ENCODE measurements at places on chromosomes 2 and 18.

- DNase-seq, result no peak
Measured at GRCh38 chr2:9799011-9799596, 44.2 kb upstream of the TAF1B start.

DNA sequence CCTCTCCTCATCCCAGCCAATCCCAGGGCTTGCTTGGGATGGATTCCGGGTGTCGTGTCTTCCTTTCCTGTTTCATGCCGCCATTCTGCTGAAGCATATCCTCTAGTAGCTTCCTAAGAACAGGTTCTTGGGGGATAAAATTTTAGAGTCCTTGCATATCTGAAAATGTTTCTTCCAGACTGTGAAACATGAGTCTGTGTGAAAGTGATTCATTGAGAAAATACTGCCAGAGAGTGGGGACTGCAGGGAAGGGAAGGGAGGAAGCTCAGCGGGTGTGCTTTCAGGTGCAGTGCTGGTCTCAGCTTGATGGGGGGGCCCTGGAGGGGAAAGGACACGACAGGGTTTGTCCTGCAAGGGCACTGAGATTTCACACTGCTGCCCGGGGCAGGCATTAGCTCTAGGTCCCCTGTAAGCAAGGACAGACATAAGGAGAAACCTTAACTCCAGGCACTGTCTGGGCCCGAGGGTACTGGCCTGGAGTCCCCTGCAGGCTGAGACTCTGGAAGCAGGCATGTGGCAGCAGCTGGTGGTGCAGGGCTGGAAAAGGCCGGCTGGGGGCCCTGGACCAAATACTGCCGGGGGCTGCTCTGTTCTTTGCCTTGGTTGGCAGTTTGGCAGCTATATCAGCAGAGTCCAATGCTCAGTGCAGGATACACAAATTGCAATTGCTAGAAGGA is 97.6 kb upstream of the HS6ST1 start:
- no peak for DNase-seq

DNA sequence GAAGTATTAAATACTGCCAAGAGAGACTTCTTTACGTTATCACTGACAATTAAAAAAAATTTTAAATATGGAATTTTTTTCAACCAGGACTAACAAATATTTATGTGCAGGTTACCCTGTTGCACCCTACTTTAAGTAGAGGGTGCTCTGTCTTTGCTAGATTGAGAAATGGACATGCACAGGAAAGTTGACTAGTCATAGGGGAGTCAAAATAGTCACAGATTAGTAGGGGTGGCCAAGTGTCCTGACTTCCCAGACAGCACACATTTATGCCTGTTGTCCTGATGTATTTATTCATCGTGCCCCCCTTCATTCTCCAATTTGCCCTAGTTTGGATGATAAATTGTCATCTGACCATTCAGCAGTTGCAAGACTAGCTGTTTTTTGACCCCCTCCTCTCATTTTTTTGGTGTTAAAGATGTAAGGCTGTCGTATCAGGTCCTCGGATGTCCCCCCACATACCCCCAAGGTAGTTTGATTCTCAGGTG is 20.3 kb downstream of the CAB39 start:
- no peak for DNase-seq

DNA sequence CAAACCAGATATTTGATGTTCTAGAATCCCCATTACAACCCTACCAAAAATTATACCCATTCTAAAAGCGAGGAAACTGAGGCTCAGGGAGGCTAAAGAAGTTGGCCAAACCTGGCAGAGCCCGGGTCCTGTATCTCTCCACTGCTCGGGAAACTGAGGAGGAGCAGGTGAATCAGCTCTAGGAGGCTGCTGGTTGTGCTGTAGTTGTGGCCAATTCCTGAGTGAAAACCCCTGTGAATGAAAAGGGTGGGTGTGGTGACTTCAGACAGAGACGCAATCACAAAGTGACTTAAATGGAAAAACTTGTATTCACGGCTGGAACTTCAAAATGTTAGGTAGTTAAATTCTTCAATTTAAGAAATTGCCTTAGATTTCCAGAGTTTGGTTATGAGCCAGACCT is 105.7 kb upstream of the SEC11C start:
- DNase-seq, result no peak

DNA sequence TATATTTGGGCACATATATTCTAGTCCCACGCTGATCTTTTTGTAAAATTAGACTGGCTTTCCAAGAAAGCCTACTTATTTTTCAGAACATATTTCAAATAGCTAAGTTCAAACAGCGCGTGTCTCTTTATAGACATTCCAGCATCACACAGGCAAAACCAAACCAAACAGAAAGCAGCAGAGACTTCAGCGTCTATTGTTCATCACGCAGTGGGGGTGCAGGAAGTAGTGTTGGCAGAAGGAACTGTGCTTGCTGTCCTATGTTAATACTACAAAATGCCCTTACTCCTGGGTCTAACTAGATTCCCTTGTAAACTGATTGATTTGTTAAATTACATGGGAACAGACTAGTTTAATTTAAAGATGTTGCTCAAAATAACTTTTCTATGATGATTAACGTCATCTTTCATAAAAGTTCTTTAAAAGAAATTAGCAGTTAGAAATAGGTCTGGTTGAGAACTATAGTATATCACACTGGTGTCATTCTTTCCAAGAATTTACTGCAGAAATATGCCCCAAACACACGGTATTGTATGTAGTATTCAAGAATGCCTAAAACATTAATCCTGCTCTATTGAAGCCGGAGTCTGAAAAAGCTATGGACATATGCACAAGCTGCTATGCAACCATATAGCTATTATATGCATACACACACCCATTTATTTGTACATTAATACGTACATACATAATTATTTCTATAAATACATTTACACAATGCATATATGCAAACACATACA is 436.3 kb downstream of the CBLN2 start:
- no peak for DNase-seq

GRCh38 chr2:36741188-36741837 is 44.8 kb downstream of the VIT start:
- DNase-seq, result no peak

DNA sequence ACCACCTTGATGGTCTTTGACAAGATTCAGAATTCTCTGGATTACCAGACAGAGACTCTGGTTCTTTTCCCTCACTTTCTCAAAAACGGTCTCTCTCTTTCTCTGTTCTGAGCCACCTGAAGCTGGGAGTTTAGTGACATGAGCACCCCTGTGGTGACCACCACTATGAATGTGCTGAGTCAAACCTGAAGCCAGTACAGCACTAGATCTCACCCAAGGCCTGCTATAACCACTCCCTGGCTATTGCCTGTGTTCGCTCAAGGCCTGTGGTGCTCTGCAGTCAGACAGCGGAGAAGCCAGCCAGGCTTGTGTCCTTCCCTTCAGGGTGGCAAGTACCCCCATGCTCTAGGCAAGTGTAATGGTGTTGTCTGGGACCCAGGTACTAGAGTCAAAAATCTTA is 828.9 kb upstream of the NXPH2 start:
- no peak for DNase-seq

GRCh38 chr2:18788592-18788991 is 199.2 kb upstream of the NT5C1B start:
- DNase-seq, result no peak

DNA sequence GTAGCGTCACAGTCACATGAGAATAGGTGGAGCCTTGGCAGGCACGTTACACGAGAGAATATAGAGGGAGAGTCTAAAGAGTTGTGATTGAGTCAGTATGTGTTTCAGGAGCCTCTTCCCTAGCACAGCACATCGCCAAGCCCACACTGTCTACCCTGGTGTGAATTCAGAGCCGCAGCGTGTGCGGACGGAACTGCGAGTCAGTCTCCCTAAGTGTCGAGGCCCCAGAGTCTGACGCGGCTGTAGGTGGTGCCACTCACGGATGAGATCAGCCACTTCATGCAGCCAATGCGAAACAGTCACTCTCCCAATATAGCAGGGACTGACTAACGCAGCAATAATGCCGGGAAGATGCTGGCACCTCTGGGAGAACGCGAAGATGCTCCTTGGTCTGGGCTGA is 587.3 kb upstream of the ID2 start:
- DNase-seq, result no peak

- no peak for DNase-seq
Measured at GRCh38 chr2:111140815-111141214, 20.1 kb downstream of the BCL2L11 start.

- DNase-seq, result no peak
Measured at GRCh38 chr18:37161491-37161890, 332.6 kb downstream of the KIAA1328 start.

- no peak for DNase-seq
Measured at GRCh38 chr18:42157420-42157819, 202.4 kb downstream of the PIK3C3 start.

GRCh38 chr18:42445359-42445758 is 490.3 kb downstream of the PIK3C3 start:
- DNase-seq, result no peak

DNA sequence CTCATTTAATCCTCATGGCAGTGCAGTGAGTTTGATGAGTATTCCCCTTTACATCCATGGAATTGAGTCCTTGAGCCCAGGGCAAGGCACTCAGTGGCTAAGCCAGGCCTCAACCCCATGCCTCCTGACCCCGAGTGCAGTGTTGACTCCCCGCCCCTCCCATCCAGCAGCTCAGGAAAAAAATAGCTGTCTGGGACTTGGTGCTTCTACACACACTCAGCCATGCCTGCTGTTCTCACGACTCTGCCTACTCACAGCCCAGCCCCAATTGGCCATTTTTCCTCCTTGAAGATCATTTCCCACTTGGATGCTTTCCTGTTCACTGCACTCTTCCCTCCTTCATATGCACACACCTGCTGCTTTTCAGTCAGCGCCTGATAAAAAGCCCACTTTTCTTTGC is 8.8 kb downstream of the FOSL2 start:
- DNase-seq, result no peak
